ENCODE measurements at places on chromosomes 5 and 9.
A peak's percentile ranks its signal among the peaks of the same experiment; 100 is the strongest.

- H3K4me1 ChIP-seq: no peaks in the 10 kb centered on the region
- no peak overlapping the region for H3K27ac ChIP-seq
- no peak for DNase-seq
- H3K36me3 ChIP-seq: peaks cover 2% of the 10 kb centered on the region
These were observed 85.1 kb upstream of the TLX3 start for GRCh38 chr5:171223927-171224326.

GRCh38 chr5:37723162-37723961 is 116.5 kb downstream of the GDNF start:
- no peak overlapping the region for H3K4me3 ChIP-seq
- H3K27ac ChIP-seq: no peak overlapping the region
- DNase-seq: peak; percentile 24
- peaks cover 16% of the 10 kb centered on the region for H3K36me3 ChIP-seq
- no peaks in the 10 kb centered on the region for H3K27me3 ChIP-seq

DNA sequence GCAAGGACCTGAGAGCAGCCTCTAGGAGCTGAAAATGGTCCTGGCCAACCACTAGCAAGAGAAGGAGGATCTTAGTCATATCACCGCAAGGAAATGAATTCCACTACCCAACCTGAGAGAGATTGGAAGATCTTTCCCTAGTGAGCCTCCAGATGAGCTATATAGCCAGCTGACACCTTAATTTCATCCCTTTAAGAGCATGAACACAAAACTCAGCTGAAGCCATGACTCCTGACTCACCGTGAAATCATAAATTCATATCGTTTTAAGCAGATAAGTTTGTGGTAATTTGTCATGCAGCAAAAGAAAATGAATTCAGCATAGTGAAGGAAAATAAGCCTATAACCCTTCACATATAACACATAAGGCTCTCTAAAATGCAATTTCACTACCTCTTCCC is 23.5 kb downstream of the MAPKAP1 start:
- no peak overlapping the region for H3K27ac ChIP-seq
- no peak for DNase-seq
- H3K36me3 ChIP-seq: no peaks in the 10 kb centered on the region
- peaks cover 2% of the 10 kb centered on the region for H3K4me1 ChIP-seq

- H3K36me3 ChIP-seq: no peaks in the 10 kb centered on the region
- peaks cover 35% of the 10 kb centered on the region for H3K27me3 ChIP-seq
- no peak for DNase-seq
- peaks cover 7% of the 10 kb centered on the region for H3K4me1 ChIP-seq
These were observed 683 bp downstream of the OSMR start for GRCh38 chr5:38846379-38847011.

- peaks cover 22% of the 10 kb centered on the region for H3K27me3 ChIP-seq
- H3K4me3 ChIP-seq: no peak overlapping the region
- no peaks in the 10 kb centered on the region for H3K36me3 ChIP-seq
- H3K27ac ChIP-seq: no peak overlapping the region
These were observed 3.3 kb downstream of the OLFML2A start for GRCh38 chr9:124780060-124780756.

DNA sequence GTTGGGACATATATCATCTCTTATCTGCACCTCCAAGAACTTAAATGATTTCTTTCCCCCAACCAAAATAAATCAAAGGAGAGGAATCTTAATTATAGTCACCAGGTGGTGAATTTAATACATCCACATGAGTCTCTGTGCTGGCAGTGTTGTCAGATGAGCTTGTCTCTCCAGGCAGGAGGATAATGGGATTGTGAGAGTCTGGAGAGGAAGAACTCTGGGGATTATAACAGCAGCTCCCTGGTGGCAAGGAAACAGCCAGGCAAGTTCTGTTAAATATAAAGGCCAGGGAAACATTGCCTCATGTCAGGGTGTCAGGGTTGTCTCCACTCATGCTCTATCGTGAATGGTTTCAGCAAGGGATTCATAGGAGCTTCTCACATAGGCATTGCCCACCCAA is 80.8 kb downstream of the TLR4 start:
- H3K36me3 ChIP-seq: no peaks in the 10 kb centered on the region
- H3K27ac ChIP-seq: no peak overlapping the region
- DNase-seq: no peak

- H3K27me3 ChIP-seq: no peaks in the 10 kb centered on the region
- no peak for DNase-seq
- peaks cover 15% of the 10 kb centered on the region for H3K4me1 ChIP-seq
These were observed 323.6 kb downstream of the SEMA5A start for GRCh38 chr5:9222054-9222976.

DNA sequence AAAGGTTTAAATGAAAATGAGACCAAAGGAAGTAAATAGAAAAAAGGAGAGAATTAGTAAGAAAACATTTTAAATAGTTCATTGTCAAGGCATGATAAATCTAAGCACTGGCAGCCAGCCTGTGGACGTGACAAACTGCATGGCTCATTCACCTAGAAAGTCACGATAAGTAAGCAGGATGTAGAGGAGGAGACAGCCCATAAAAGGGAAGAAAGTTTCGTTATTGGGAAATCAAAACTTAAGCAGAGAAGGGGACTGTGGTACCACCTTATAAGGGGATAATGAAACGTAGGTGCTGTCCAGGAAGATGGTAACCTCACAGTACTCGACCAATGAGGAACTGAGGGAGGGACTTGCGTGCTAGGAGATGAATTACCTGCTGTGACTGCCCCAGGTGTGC is 494.5 kb upstream of the GRAMD2B start:
- no peak for DNase-seq
- no peaks in the 10 kb centered on the region for H3K4me1 ChIP-seq
- no peak overlapping the region for H3K4me3 ChIP-seq
- no peaks in the 10 kb centered on the region for H3K27me3 ChIP-seq

DNA sequence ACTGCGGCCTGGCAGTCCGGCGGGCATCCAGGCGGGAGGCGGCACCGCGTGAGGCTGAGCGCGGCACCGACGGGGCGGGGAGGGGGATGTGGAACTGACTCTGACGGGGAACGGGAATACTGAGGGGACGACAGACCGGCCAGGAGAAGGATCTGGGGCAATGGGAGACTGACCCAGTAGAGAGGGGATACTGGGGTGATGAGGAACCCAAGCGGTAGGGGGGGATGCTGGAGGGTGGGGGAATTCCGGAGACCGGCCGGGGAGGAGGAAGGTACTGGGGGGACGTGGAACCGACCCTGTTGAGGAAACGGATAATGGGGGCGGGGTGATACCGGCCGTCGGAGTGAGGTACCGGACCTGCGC is 423 bp downstream of the IPPK start:
- no peak for DNase-seq
- peaks cover 2% of the 10 kb centered on the region for H3K36me3 ChIP-seq
- peak overlapping the region; percentile 98 for H3K4me3 ChIP-seq
- no peak overlapping the region for H3K27ac ChIP-seq

- no peak overlapping the region for H3K4me3 ChIP-seq
- DNase-seq: no peak
- peaks cover 16% of the 10 kb centered on the region for H3K36me3 ChIP-seq
- peaks cover 5% of the 10 kb centered on the region for H3K4me1 ChIP-seq
- H3K27me3 ChIP-seq: no peaks in the 10 kb centered on the region
- H3K27ac ChIP-seq: no peak overlapping the region
These were observed 6.0 kb downstream of the CD74 start for GRCh38 chr5:150406723-150407095.

- peak; percentile 60 for DNase-seq
- H3K36me3 ChIP-seq: peaks cover 1% of the 10 kb centered on the region
- no peak overlapping the region for H3K4me3 ChIP-seq
- H3K27me3 ChIP-seq: no peaks in the 10 kb centered on the region
- no peak overlapping the region for H3K27ac ChIP-seq
- H3K4me1 ChIP-seq: no peaks in the 10 kb centered on the region
These were observed 98.6 kb downstream of the FBXW11 start for GRCh38 chr5:171907725-171908343.

GRCh38 chr9:88936668-88937067 is 54.6 kb upstream of the S1PR3 start:
- H3K36me3 ChIP-seq: no peaks in the 10 kb centered on the region
- H3K27me3 ChIP-seq: no peaks in the 10 kb centered on the region
- no peak overlapping the region for H3K27ac ChIP-seq
- no peak overlapping the region for H3K4me3 ChIP-seq

- no peak overlapping the region for H3K4me3 ChIP-seq
- peaks cover 10% of the 10 kb centered on the region for H3K4me1 ChIP-seq
- DNase-seq: no peak
- no peaks in the 10 kb centered on the region for H3K27me3 ChIP-seq
These were observed 251.8 kb upstream of the RASA1 start for GRCh38 chr5:87015901-87016300.

DNA sequence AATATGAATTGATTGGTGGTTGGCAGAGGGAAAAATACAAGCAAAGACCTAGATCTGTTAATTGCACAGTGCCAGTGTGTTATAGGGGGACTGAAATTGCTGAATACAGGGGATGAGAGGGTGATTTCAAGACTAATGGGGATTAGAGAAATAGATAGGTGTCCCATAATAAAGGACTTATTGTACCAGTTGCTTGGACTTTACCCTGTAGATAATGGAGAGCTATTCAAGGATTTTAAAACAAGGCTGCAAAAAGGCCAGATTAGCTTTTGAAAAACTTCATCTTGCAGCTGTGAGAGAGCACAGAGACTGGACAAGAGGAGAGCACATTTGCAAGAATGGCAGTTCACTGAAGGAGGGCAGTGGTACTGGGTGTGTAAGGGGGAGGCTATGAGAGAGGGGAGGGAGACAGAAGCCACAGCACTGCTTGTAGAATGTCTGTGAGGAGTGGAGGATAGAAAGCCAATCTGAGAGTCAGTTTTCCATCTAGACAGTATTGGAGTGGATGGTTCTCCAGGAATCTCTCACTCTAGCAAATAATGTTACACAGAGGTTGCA is 28.8 kb upstream of the SCAMP1 start:
- peak; percentile 42 for DNase-seq
- no peaks in the 10 kb centered on the region for H3K36me3 ChIP-seq
- no peak overlapping the region for H3K27ac ChIP-seq
- H3K4me1 ChIP-seq: no peaks in the 10 kb centered on the region
- peaks cover 5% of the 10 kb centered on the region for H3K27me3 ChIP-seq

- H3K27ac ChIP-seq: no peak overlapping the region
- peaks cover 3% of the 10 kb centered on the region for H3K36me3 ChIP-seq
- no peaks in the 10 kb centered on the region for H3K4me1 ChIP-seq
- H3K4me3 ChIP-seq: no peak overlapping the region
- no peak for DNase-seq
These were observed 2.7 kb upstream of the RAPGEF6 start for GRCh38 chr5:131637694-131638093.

- no peak for DNase-seq
- H3K4me3 ChIP-seq: no peak overlapping the region
- H3K27ac ChIP-seq: no peak overlapping the region
- no peaks in the 10 kb centered on the region for H3K4me1 ChIP-seq
- H3K36me3 ChIP-seq: no peaks in the 10 kb centered on the region
These were observed 227.2 kb upstream of the ZNF608 start for GRCh38 chr5:124973661-124974060.

DNA sequence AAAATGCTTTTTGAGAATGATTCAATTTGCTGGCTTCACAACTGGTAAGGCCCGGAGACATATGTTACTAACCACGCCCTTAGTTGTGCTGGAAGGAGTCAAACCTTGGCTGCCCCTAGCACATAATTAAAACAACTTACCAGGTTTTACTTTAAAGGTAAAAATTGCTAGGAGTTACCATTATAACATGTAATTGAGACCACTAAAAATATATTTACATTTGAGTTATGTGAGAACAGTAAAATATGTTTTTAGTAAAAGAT is 435.6 kb upstream of the CDH9 start:
- peaks cover 29% of the 10 kb centered on the region for H3K36me3 ChIP-seq
- H3K4me1 ChIP-seq: no peaks in the 10 kb centered on the region
- no peaks in the 10 kb centered on the region for H3K27me3 ChIP-seq
- DNase-seq: no peak
- H3K4me3 ChIP-seq: peak overlapping the region; percentile 4

DNA sequence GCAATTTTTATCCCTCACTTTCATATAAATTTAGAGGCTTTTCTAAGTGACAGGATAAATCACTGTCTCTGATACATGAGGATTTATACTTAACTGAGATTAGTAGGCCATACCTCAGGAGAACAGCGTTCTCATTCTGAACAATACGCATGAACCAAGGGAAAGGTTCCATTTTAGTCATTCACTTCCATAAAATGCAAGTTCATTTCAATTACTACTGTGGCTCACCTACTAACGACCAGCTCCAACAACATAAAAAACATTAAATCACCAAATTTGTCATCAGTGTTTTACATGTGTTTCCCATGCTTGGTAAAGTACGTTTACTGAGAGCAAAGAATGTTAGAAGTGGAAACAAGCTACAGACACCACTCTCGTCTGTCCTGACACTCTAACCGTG is 67.4 kb downstream of the EFNA5 start:
- no peaks in the 10 kb centered on the region for H3K27me3 ChIP-seq
- peak overlapping the region; percentile 3 for H3K27ac ChIP-seq
- peaks cover 24% of the 10 kb centered on the region for H3K36me3 ChIP-seq
- no peak for DNase-seq
- no peak overlapping the region for H3K4me3 ChIP-seq

- H3K4me3 ChIP-seq: no peak overlapping the region
- no peak overlapping the region for H3K27ac ChIP-seq
- H3K36me3 ChIP-seq: no peaks in the 10 kb centered on the region
- no peaks in the 10 kb centered on the region for H3K27me3 ChIP-seq
- peaks cover 4% of the 10 kb centered on the region for H3K4me1 ChIP-seq
These were observed 32.7 kb downstream of the NFIB start for GRCh38 chr9:14281136-14281795.

GRCh38 chr5:81192373-81192750 is 40.8 kb upstream of the CKMT2 start:
- H3K27me3 ChIP-seq: no peaks in the 10 kb centered on the region
- no peak for DNase-seq
- H3K36me3 ChIP-seq: no peaks in the 10 kb centered on the region
- no peak overlapping the region for H3K27ac ChIP-seq
- H3K4me3 ChIP-seq: no peak overlapping the region

DNA sequence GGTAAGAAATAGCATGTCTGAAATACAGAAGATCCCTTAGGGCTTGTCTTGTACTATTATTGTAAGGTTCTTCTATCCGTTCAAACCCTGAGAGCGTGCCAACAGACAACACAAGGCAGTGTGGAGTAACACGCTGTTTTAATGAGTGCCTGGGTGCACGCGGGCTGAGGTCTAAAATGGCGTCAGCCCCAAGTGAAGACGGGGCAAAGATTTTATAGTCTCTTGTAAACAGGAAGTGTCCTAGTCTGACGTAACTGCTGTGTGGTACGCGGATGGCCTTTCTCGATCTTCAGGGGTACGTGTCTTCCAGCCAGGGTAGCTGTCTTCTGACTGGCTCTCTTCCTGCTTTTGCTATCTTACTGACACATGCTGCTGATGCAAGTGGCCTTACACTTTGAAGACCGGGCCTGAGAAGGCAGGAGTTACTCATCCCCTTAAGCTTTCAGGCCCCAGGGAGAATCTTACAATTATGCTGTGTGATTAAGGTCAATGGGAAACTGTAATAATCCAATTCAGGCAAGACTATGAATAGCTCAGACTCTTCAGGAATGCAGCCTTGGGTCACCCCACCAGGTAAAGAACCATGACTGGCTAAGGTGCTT is 1812.0 kb upstream of the CDH9 start:
- H3K4me3 ChIP-seq: no peak overlapping the region
- no peak overlapping the region for H3K27ac ChIP-seq
- no peaks in the 10 kb centered on the region for H3K36me3 ChIP-seq
- H3K4me1 ChIP-seq: no peaks in the 10 kb centered on the region

- H3K27me3 ChIP-seq: peaks cover 16% of the 10 kb centered on the region
- H3K36me3 ChIP-seq: no peaks in the 10 kb centered on the region
- H3K4me3 ChIP-seq: no peak overlapping the region
- no peak overlapping the region for H3K27ac ChIP-seq
These were observed 43.5 kb upstream of the TENT2 start for GRCh38 chr5:79568632-79569190.

- no peak for DNase-seq
- no peak overlapping the region for H3K4me3 ChIP-seq
- no peaks in the 10 kb centered on the region for H3K4me1 ChIP-seq
These were observed 256.7 kb downstream of the CDH12 start for GRCh38 chr5:22596404-22596970.
